ENCODE measurements at places on chromosomes 6 and 20. TPM values are rescaled to one million over a fixed set of nuclear protein-coding genes. Genes with fewer than 3 reads are reported as not detected.

Gene RSPH9
- total RNA-seq = 0.45 TPM

Gene SPATS1
- total RNA-seq = not detected

Gene RFX6
- total RNA-seq = not detected

Gene CD164
- total RNA-seq = 211 TPM

Gene IMPG1
- total RNA-seq = not detected

Gene MTFR2
- 0.25 TPM for total RNA-seq

Gene SPINT4
- total RNA-seq = not detected

Gene SIRPA
- total RNA-seq = 30.8 TPM

Gene BMP2
- 2.3 TPM for total RNA-seq

Gene STMND1
- total RNA-seq = not detected

Gene GPR6
- not detected for total RNA-seq

Gene DDX27
- 31.1 TPM for total RNA-seq

Gene HRH3
- total RNA-seq = not detected

Gene PTPN1
- 31.1 TPM for total RNA-seq

Gene NKAIN2
- 0.40 TPM for total RNA-seq

Gene MYMX
- not detected for total RNA-seq

Gene ATP6V1G2
- total RNA-seq = 1.5 TPM

Gene DUSP15
- 9.3 TPM for total RNA-seq

Gene EDEM2
- 14.6 TPM for total RNA-seq

Gene TRIM31
- not detected for total RNA-seq

Gene TRIM10
- not detected for total RNA-seq

Gene RBPJL
- total RNA-seq = 0.38 TPM

Gene OPRL1
- total RNA-seq = 0.80 TPM

Gene SLC16A10
- total RNA-seq = 3.7 TPM

Gene SAMD10
- total RNA-seq = 0.20 TPM

Gene DPM1
- total RNA-seq = 37.2 TPM

Gene OSTM1
- 17.1 TPM for total RNA-seq

Gene LTB
- total RNA-seq = 0.48 TPM

All from ovary (tissue), 10 donors.